Kidney epithelial cell (primary cell): ENCODE measurements at places on chromosomes 3 and 15. TPM values are rescaled to one million over a fixed set of nuclear protein-coding genes. Genes with fewer than 3 reads are reported as not detected.

FSIP1 gene
- 0.62 and 0.71 TPM in 2 replicates for total RNA-seq

THSD4 gene
- 17.7 and 19.6 TPM in 2 replicates for total RNA-seq

CAMP gene
- total RNA-seq: not detected in 2 replicates

GPR87 gene
- total RNA-seq: 16.4 and 16.7 TPM in 2 replicates

MKRN2OS gene
- total RNA-seq: 0.14 and 1.3 TPM in 2 replicates

FBXO40 gene
- under 0.01 TPM in 1 of 2 replicates, not detected in the other for total RNA-seq

TNNC1 gene
- 1.4 and 5.7 TPM in 2 replicates for total RNA-seq

CPNE9 gene
- 0.27 TPM in 1 of 2 replicates, not detected in the other for total RNA-seq

MRAS gene
- 32.6 and 35.0 TPM in 2 replicates for total RNA-seq

IL5RA gene
- not detected in 2 replicates for total RNA-seq

MAP2K5 gene
- total RNA-seq: 7.7 and 8.0 TPM in 2 replicates

ACKR2 gene
- total RNA-seq: 6.2 and 6.4 TPM in 2 replicates

TRNT1 gene
- total RNA-seq: 18.5 and 19.5 TPM in 2 replicates

MESD gene
- 24.7 and 25.9 TPM in 2 replicates for total RNA-seq

ZNF148 gene
- 21.4 and 22.8 TPM in 2 replicates for total RNA-seq

PPIP5K1 gene
- 20.8 and 26.2 TPM in 2 replicates for total RNA-seq

SEMA3F gene
- total RNA-seq: 79.8 and 85.4 TPM in 2 replicates

PLSCR5 gene
- not detected in 2 replicates for total RNA-seq

VGLL3 gene
- 40.6 and 55.7 TPM in 2 replicates for total RNA-seq

SMCO1 gene
- total RNA-seq: not detected in 2 replicates

KBTBD8 gene
- 0.67 and 0.89 TPM in 2 replicates for total RNA-seq

IL17RB gene
- total RNA-seq: 0.04 and 0.27 TPM in 2 replicates

SPESP1 gene
- total RNA-seq: 7.9 and 8.4 TPM in 2 replicates

HRG gene
- total RNA-seq: 0.13 and 0.14 TPM in 2 replicates

WNT5A gene
- 10.7 and 16.4 TPM in 2 replicates for total RNA-seq
